T-helper 9 cell (primary cell): ENCODE measurements at places on chromosomes 5 and 9.

- DNase-seq: no peak
Measured at GRCh38 chr5:76294573-76294972, 108.5 kb upstream of the IQGAP2 start.

GRCh38 chr5:153365547-153365946, 124.9 kb upstream of the GRIA1 start:
- no peak for DNase-seq

DNA sequence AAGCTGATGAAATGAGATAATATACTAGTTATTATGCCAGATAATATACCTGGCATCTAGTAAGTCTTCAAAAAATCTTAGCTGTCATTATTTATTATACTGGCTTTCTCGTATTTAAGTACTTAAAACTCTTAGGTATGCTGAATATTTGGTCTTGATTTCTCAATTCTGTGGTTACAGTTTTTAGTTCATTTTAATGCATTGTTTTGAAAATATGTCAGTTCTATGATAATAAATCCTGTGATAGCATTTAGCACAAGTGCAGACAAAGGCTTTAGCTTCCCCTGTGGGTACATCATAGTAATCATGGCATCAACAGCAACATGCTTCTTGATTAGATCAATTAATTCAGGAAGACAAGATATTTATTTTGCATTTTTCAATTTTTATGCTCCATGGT, 133.0 kb downstream of the SMC2 start:
- DNase-seq: no peak

- no peak for DNase-seq
Measured at GRCh38 chr5:80569961-80570786, at the start of gene ANKRD34B. TSS of gene ANKRD34B (minus strand) at chr5:80570280. CDS start at chr5:80560019, 10,261 bp downstream.

DNA sequence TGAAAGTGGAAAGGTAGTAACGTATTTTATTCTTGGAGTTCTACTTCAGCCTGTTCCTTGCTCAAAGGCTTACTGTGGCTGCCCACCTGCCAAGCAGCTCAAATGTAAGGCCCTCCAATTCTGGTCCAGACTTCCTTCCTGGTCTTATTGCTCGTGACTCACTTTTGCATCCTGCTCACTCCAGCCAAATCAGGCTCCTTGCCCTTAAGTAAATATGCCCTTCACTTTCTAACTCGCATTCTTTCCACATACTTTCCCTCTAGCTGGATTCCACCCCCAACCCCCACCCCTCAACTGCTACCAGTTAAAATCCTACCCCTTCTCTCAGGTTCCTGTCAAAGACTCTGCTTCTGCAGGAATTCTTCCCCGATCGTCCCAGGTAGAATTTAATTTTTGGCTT, 96.6 kb downstream of the GALNT10 start:
- DNase-seq: no peak

DNA sequence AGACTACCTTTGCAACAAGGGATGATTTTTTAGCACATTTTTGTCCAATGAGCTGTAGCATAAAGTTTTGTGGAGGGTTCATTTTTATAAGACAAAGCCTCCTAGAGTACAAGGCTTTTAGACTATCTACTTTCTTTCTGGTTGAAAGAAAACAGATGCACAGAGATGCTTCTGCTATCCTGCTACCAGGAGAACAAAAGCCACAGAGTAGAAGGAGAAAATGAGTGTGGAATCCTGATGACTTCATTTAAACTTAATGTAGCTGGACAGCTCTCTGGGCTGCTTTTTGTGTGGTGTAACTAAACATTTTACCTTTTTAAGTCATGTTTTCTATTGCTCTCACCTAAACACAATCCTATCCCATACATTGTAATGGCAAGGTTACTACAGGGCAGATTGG, 1009.4 kb downstream of the TLE1 start:
- DNase-seq: no peak

DNA sequence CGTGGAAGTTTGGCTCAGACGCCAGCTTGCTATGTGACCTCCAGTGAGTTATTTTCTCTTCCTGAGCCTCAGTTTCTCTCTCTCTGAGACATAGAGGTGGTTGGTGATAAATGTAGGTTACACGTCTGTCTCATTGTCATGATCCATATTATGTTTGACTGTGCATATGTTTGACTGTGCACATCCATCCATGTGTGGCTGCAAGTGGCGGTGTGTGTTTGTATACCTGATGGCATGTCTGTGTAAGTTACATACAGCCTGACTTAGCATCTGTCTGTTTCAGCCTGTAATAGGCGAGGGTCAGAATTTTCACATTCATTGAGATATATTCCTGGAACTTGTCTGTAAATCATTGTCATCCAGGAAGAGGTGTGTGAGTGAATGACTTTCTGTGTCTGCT, 3.3 kb downstream of the SPARC start:
- DNase-seq: no peak

DNA sequence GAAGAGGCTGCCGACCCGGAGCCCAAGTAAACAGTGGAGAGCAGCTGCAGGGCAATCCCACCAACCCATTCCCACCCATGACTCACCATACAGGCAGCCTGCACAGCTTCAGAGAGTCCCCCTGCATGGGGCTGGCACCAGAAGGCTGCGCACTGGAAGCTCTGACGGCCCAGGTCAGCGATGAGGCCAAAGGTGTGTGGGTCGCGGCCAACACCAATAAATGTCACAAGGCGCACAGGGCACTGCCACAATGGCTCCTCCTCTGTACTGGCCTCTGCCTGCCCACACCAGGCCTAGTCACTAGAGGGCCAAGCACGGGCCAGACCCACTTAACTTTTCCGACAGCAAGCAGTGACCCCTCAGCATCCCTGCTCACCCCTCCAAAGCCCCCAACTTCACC, 3.0 kb upstream of the SRA1 start:
- no peak for DNase-seq

GRCh38 chr5:130836729-130837649, 328.1 kb downstream of the HINT1 start:
- no peak for DNase-seq

- DNase-seq: no peak
Measured at GRCh38 chr9:700365-701282, 140.9 kb upstream of the DMRT1 start.

DNA sequence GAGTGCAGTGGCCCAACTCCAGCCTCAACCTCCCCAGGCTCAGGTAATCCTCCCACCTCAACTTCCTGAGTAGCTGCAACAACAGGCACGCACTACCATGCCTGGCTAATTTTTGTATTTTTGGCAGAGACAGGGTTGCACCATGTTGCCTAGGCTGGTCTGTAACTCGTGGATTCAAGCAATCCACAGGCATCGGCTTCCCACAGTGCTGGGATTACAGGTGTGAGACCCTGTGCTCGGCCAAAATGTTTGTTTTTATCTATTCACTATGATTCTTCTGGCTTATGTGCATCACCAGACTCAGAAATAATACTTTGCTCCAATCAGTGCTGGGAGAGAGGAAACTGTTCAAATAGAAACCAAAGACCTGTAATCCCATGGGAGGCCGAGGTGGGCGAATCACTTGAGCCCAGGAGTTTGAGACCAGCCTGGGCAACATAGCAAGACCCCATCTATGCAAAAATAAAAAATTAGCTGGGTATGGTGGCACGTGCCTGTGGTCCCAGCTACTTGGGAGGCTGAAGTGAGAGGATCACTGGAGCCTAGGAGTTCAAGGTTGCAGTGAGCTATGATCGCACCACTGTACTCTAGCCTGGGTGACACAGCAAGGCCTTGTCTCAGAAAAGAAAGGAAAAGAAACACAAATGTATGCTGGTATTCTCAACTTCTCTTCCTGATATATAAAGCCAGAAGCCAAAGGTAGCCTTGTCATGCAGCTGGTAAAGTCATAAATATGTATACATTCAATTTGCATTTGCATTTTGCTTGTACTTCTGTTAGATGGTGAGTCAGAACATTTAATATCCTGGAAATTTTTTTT, 4.5 kb downstream of the PIP5K1B start:
- DNase-seq: no peak

DNA sequence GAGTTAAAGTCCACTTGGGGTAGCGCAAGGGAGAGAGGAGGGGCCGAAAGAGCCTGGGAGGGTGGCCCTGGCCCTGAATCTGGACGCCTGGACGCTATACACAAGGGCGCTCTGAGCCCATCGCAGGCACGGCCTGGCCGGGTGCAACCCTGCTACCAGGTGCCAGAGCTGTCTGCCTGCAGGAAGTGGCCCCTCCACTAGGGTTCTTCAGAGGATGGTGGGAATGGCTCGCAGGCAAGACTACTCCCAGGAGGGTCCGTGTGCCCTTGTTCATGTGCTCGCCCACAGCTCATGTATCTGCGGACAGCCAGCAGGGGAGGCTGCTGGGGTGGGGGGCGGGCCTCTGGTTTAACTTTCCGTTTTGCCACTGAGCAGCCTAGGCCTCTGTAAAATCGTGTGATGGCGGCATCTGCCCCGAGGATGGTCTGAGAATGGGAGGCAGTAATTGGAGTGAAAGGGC, 1.4 kb upstream of the NKD2 start:
- DNase-seq: no peak

GRCh38 chr9:82903503-82903902, 159.4 kb downstream of the RASEF start:
- no peak for DNase-seq

DNA sequence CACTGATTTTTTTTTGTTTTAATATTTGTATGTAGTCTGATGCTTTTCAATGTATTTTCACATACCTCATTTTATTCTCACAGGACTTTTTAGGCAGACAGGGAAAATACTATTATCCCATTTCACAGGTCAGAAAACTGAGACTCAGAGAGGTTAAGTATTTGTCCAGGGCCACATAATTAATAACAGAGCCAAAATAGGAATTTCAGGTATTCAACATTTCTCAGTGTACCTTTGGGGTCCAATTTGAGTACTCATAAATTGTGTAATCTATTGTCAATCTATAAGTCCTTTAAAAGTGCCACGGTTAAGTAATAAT, 120.7 kb upstream of the GRHPR start:
- DNase-seq: no peak

- no peak for DNase-seq
Measured at GRCh38 chr5:121273833-121274433, 577.7 kb upstream of the FTMT start.
